ENCODE measurements at places on chromosomes 6 and 20. TPM values are rescaled to one million over a fixed set of nuclear protein-coding genes. Genes with fewer than 3 reads are reported as not detected.
A peak's percentile ranks its signal among the peaks of the same experiment; 100 is the strongest.

HEY2 gene
- total RNA-seq: not detected

GRCh38 chr6:24780206-24780605 lies 5.5 kb downstream of the GMNN start:
- no peak for DNase-seq

RAD21L1 gene
- not detected for total RNA-seq

CLPSL2 gene
- total RNA-seq: not detected

HUS1B gene
- not detected for total RNA-seq

DNA sequence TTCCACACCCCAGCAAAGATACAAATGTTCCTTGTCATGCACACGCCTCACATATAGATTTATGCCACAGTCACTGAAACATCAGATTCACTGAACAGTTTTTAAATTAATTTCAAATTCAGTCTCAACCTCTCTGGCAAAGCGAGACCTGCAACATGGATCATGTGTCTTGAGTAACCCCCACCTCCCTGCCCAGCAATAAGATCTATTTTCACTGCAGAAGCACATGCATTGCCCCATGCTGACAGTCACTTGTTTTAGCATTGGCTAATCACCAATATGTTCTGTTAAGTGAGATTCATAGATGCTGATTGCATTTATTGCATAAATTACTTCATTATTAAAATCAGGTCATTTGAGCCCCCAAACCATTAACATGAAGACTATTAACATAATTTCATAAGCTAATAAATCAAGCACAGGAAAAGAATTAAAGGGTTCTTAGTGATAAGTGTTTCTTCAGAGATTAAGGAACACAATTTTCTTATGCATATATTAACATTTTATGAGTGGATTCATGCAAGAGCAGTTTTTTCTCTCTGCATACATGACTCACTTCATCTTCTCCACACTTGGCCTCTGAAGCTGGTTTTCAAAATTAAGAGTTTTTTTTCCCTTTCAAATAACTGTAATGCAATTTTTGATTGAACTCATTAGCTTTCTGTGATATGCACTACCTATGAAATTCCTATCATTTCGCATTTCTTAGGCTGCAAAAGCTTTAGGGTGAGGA lies 173.2 kb upstream of the SOX4 start:
- DNase-seq: no peak

DNA sequence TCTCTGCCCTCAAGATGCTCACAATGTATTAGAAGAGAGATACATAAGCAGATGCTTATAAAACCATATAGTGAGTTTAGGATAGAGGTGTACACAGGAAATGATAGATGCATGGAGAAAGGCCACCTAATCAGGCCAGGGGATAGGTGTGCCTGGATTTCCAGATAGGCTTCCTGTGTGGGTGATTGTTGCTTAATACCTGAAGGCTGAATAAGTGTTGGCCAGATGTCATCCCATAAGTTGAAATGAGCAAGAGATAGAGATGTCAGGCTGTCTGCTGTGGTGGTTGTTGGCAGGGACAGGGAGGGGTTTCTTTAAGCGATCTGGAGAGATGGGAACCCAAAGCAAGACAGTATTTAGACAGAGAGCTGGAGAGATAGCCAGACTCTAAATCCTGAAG lies 109.8 kb upstream of the SGK1 start:
- DNase-seq: no peak

IL17A gene
- total RNA-seq: not detected

GRCh38 chr20:25301357-25301920 lies 53.6 kb downstream of the PYGB start:
- no peak for DNase-seq

DNA sequence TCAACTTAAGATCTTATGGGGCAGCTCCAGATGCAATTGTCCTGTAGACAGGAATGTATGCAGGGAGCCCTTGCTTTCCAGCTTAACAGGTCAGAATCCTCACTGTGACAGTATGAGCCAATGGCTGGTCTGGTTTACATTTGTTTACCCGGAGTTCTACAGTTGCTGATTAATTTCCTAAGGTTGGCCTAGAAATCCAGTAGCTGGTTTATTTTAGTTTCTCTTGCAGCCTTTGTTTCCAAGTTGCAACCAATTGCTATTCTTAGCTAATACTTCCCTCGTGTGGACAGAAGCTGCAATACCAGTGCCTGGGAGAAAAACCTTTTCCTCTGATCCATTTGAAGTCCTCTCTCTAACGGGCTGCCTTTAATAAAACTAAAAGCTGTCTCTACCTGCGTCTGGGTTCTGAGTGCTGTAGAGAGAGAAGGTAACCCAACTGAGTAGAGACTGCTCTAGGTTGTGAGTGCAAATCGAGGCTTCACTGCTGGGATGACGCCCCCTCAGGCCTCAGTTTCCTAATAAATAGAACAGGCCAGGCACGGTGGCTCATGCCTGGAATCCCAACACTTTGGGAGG lies 45.9 kb downstream of the ZNF217 start:
- DNase-seq: peak; percentile 85

DNA sequence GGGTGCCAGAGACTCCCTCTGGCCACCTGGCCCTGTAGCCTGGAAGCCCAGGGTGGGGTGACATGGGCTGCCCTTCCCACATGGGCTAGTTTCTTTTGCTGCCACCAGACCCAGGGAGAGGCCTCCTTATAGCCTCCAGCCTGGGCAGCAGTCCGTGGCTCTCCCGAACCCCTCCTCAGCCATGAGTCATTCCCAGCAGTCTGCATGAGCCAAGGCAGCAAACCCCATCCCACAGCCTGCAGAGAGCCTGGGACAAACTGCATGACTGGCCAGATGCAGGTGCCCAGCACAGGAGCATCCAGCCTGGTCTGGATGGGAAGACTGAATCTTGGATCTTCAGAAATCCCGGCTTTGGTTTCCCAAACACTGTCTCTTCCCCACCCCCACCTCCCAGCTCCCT lies 75.7 kb downstream of the MRPL14 start:
- DNase-seq: no peak

DNA sequence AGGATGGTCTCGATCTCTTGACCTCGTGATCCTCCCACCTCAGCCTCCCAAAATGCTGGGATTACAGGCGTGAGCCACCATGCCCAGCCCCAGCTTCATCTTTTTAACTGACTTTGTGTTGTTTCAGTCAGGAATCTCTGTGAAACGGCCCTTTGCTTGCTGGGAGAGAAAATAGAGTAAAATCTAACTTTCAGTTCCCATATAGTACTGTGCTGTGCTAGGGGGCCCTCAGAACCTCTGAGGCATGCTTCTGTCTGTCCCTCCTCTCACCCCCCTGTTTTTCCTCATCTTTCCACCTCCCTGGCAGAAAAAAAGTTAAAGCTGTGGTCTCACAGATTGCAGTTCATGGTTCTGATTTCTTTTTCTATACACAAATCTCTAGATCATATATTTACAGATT lies 48.4 kb downstream of the LRP11 start:
- DNase-seq: no peak

DNA sequence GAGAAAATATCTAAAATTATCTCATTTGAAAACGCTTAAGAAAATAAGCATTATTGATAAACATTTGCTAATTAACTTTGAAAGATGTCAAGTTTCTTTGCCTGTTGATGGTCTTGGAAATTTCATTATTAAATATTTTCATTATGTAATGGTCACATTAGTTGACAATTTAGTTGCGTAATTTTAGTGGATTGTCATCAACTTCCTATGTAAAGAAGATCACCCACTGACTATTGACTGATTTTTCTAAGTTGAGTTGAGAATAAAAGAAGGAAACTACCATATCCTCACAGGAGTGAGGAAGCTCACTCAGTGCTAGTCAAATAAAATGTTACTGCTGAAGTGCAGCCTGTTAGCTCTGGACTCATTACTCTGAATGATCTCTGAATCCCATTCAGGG lies 79.9 kb upstream of the LY86 start:
- DNase-seq: no peak

- DNase-seq: no peak
Observed at GRCh38 chr20:48761023-48761785, 66.6 kb downstream of the PREX1 start.

UNC5CL gene
- total RNA-seq: 1.1 TPM
